Epithelial cell of proximal tubule (primary cell): ENCODE measurements at places on chromosomes 5 and 9.

DNA sequence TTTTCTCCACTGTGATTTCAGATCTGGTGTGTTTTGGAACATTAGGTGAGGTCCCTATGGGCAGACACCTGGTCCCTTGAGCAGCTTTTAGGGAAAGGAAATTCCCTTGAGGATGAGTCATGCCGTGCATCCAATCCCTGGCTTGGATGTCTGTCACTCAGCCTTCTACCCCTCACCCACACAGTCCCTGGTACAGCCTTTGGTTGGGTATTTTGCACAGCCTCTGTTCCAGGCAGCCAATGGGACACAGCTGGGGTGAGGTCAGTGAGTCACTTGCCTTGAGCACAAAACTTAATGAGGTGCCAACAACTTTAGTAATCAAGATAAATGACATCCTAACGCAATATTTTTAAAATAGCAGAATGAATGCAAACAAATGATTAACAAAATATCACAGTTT is 22.7 kb upstream of the SVEP1 start:
- no peak for DNase-seq

DNA sequence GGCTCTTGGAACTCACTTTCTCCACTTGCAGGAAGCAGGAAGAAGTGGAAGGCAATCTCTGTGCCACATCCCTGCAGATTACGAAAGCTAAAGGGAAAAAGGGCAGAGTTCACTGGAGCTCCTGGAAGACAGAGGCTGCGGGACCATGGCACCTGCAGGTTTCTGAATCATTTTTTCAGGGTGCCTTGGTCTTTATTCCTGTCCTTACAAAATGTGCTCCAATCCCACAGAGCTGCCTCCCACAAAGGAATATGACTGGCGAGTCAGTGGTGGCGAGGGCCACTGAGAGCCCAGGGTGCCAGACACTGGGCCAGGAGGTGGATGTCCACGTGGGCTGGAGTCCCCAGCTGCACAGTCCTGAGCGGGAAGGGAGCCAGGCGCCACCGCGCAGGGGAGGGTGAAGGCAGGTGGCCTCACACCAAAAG is 183.0 kb downstream of the FANCC start:
- DNase-seq: no peak

DNA sequence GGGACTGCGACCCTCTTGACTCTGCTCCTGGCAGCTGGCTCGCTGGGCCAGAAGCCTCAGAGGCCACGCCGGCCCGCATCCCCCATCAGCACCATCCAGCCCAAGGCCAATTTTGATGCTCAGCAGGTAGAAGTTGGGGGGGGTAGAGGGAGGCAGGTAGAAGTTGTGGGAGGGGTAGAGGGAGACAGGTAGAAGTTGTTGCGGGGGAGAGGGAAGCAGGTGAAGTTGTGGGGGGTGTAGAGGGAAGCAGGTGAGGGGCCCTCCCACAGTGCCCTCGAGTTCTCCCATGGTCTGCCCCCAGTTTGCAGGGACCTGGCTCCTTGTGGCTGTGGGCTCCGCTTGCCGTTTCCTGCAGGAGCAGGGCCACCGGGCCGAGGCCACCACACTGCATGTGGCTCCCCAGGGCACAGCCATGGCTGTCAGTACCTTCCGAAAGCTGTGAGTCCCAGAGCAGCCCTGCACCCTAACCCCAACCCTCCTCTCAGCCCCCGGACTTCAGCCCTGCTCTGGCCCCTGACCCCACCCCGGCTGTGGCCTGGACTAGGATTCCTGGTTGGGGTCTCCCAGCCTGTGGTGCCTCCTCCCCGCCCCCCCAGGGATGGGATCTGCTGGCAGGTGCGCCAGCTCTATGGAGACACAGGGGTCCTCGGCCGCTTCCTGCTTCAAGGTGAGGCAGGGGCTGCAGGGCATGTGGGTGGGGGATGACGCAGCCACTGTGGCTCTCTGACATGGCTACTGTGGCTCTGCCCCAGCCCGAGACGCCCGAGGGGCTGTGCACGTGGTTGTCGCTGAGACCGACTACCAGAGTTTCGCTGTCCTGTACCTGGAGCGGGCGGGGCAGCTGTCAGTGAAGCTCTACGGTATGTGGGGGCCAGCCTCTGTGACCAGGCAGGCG is 537 bp downstream of the C8G start:
- no peak for DNase-seq

DNA sequence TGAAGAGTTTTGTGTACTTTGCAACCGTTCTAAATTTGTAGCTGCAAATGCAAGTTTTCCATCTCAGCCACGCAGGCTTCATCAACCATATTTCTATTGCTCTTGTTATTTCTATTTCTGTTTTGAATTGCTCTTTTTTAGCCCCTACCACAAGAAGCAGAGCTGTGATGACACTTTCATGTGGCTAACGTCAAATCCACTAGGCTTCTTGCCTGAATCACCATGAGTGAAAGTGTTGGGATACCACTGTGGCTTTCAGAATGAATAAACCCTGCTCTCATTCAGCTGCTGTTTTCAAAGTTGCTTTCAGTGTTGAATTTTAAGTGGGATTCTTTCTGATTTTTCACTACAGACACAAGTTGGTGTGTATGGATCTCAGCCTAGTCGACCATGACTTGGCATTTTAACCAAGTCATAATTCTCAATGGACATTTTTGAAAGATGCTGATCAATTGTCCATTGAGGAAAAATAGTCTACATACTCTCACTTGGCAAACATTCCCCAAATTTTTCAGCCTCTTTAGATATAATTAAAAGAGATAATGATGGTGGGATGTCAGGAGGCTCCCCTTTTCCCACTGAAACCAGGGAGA is 41.0 kb upstream of the MTAP start:
- DNase-seq: no peak

DNA sequence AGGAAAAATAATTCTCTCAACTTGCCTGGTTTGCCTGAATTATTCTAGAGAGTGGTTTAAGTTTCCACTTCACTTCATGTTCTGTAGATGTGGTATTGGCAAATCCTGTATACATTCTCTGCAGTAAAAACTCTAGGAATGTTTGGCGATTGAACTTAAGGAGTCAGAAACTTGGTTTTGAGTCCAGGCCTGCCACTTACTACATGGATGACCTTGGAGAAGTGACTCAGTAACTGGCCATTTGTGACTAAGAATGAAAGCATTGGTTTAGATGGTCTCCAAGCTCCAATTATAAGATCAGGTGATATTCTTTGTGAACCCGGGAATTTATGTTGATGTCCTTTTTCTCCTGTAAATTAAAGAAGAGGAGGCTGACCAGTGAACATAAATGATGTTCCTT is 233.8 kb downstream of the GAS1 start:
- no peak for DNase-seq

GRCh38 chr5:99176186-99176585 is 247.4 kb upstream of the CHD1 start:
- DNase-seq: no peak

- no peak for DNase-seq
These were observed 443.5 kb upstream of the KLF4 start for GRCh38 chr9:107933097-107933496.

- DNase-seq: no peak
These were observed 155.6 kb upstream of the IER5L start for GRCh38 chr9:129333617-129334104.

DNA sequence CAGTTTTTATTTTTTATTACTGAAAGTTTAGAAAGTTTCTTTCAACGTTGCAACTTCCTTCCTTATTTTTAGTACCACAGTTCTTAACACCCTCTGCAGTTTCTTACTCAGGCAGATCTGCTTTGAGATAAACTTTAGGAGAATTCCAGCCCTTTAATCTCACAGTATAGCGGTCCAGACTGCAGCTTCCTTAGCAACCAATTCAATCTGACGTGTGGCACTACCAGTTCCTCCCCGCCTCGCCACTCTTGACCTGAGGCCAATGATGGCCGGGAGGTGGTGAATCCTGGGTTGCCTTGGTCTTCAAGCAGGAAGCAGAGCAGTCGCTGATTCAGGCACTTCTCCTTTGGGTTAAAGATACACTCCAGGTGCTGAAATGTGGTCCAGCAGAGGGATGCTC is 334.3 kb upstream of the TRPC7 start:
- DNase-seq: no peak

GRCh38 chr9:115615821-115616665 is 498.1 kb upstream of the TNC start:
- DNase-seq: peak; percentile 80

DNA sequence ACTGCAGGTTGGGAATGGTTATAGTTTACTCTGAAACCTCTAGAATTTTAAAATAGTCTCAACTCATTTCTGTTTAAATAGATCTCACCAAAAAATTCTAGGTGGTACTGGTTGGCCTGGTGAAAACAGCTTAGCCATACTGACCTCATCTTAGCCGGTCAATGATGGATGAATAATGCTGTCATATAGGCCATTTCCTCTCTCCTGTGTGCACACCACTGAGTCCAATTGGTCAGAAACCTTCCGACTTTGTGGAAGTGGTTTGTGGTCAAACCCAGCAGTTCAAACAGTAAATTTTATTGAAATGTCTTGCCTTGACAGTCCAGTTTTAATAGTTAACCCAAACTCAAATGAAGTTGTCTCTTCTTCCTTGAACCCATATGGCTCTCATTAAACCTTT is 98.6 kb downstream of the GIN1 start:
- no peak for DNase-seq

GRCh38 chr5:114362197-114362976 is 517 bp downstream of the KCNN2 start:
- DNase-seq: no peak

DNA sequence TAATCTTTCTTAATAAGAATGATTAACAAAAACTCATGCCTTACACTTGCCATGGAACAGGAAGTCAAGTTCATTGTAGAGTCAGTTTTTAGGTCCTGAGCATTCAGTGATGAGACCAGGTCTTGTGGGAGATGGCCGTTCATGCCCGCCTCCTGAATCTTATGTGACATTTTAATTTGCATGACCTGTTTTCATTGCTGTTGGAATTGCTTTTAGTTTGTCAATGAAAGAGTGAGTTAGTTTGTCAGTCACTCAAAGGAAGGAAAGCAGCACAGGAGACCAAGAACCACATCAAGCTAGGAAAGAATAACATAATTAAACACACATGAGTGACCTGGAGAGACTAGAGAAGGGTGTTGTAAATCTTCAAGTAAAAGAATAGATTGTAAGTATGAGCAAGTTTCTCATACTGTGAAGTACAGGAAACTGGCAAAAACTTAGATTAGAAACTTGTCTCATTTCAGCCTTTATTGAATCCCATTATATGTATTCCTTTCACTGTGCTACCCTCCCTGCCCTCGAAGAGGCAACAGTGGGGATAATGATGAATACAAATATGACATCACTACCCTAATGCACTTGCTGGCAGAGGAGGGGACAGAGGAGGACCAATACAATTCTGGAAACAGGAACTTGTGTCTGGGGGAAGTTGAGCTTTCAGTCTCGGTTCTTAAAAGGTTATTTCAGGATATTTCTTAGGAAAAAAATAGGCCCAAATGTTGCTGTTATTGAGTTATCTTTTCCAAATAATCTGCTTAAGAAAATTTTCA is 64.3 kb upstream of the C6 start:
- no peak for DNase-seq

DNA sequence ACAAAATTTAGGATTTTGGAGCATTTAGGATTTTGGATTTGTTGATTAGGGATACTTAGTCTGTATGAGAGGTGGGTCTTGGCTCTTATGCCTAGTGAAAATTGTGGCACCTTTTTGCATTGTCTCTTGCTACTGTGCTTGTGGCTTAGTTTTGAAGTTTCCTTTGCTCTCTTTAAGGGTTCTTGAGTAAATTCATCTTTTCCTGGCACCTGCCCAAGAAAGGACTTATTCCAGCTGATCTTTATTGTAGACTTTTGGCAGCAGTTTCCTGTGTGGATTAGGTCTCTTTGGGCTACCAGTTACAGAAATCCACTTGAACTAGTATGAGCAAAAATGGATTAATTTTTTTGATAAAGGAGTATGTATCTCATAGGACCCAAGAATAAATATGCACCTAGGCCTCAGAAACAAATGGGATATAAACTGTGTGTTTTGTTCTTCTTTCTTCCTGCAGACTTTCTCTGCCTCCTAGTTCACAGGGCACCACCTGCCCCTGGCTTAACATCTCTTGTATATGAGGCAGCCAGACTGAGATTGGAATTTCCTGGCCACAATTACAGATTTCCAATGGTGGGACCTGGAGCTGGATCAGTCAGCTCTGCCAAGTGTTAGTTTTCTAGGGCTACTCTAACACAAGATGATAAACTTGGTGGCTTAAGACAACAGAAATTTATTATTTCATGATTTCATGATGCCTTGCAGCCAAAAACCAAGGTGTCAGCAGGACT is 44.6 kb downstream of the FOCAD start:
- DNase-seq: no peak

- DNase-seq: no peak
These were observed 27.1 kb upstream of the SLC6A19 start for GRCh38 chr5:1174122-1174936.
